ENCODE measurements at places on chromosomes 1 and 21.

- no peak for DNase-seq
Measured at GRCh38 chr1:113813218-113813617, 942 bp upstream of the RSBN1 start.

- no peak for DNase-seq
Measured at GRCh38 chr1:243715285-243715684, 134.8 kb downstream of the AKT3 start.

- DNase-seq, result no peak
Measured at GRCh38 chr1:15850471-15851001, 3.0 kb downstream of the SPEN start.

GRCh38 chr1:23357138-23357908 lies 12.3 kb downstream of the ZNF436 start:
- DNase-seq, result no peak

DNA sequence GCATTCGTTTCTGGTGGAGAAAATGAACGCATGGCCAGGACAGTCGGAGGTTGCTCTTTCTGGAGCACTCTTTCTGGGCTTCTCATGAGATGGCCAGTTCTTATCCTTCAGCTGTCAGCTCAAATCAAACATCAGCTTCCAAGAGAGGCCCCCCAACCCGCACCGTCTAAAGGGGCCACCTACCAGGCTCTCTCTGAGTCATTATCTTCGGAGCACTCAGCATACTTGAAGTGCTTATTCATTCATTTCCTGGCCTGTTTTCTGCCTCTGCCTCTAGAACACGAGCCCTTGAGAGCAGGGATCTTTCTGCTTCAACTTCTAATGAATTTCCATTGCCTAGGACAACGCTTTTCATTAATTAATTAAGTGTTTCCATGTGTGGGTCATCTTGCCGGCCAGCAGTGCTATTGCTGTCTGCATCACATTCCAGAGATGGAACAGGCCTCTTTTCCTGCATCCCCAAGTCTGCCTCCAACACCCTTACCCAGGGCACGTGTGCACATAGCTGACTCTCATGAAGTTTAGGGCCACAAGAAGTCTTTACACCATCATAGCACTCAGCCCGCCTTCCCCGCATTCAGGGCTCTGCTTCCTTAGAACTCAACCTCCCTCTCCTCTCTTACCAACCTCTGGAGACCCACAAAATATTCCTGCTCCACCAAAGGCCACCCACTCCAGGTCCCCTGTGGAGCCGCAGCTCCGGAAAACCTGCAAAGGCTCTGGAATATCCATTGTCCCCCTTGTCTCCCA lies 52.1 kb upstream of the LAPTM5 start:
- DNase-seq, result no peak

DNA sequence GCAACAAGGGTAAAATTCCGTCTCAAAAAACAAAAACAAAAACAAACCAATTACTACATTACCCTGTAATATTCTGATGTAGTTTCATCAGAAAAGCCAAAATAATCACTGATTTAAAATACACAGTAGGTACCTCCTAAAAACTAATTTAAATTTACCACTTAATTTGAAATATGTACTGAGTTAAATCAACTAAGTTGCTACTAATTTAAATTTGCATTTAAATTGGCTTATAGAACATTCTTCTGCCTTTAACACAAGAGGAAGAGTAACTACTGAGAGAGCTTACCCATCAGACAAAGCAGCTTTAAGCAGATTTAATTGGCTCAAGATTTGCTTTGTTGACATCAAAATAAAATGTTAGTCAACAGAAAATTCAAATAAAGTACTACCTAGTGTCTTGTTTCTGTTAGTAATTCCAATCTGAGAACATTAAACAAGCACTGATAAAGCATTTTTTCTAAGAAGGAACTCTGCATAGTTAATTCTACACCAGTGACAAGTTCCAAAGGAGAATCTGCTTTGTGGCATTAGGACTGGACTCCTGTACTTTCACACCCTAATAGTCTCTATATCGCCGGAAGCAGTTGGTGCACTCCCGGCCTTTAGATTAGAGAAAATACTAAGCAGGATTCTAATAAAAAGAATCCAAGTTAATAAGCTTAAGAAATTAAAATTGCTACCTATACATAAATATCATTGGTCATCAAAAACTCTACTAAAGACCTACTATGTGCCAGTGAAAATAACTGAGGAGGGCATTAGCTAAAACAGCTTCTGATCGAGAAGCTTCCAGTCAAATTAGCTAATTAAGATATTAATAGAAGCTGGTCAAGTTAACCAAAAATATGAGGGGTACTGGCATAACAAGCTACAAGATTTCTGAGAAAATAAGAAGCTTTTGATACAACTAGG lies 8.4 kb downstream of the LUZP1 start:
- DNase-seq, result no peak

DNA sequence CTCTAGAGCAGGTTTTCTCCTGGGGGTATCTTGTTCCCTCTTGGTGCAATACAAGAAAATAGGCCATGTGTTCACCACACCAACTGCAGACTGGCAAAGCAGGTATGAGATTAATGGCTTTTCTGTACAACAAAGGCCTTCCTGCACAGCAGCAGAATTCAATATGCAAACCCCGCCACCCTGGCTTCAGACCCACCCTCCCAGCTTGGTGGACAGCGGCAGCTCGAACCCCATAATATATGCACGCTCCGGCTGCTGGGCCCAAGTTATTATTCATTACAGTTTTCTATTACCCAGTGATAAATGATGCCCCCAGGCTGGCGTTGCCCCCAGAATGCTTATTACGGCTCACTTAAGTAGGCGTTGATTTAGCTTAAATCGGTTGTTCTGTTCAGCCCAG lies 144.2 kb downstream of the RRAGC start:
- no peak for DNase-seq

DNA sequence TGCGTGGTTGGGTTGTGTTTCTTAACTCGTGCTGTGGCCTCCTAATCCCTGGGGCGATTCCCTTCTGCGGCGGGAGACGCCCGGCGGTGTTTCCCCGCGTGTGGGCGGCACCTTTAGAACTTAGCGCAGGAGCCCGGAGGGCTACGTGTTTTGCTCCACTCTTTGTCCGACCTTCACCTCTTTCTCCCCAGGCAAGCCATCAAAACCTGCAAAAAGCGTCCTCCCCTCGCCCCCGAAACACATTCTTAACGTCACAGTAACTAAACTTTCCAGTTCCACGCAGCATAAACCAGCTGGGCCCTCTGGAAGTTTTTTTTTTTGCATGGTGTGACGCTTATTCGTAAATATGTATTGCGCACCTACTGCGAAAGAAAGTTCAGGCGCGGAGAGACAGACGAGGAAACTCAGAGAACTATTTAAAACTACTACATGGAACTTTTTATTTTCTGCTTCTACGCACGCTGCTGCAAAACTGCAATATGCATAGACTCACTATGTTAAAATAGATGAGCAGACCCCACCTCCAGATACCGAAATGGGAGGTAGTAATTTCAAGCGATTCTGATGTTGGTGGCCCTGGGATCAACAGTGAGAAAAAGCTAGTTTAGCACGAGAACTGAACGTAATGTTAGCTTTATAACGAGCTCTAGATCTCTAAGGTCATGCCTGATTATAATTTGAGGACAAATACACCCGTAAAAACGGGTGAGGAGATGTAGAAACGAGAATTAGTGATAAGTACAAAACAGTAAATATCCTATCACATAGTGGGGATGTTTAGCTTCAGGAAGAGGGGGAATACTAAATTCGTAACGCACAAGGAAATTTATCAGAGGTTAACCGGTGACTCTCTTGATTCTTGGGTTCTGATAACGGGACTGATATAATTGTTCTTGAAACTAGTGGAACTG lies 920 bp downstream of the MTR start:
- peak; percentile 41 for DNase-seq

GRCh38 chr1:79704067-79704466 lies 697.5 kb upstream of the ADGRL4 start:
- no peak for DNase-seq

DNA sequence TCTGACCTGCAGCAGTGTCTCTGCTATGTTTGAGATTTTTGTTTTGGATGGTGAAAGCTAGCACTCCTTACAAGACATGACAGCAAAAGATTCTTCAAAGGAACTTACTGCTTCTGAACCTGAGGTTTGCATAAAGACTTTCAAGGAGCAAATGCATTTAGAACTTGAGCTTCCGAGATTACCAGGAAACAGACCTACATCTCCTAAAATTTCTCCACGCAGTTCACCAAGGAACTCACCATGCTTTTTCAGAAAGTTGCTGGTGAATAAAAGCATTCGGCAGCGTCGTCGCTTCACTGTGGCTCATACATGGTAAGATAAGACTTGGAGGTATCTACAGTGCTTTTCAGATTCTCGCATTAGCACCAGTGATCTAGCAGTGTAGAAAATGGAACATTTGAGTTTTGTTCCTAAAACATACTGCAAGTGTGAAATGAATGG lies 200.2 kb downstream of the PDE4B start:
- DNase-seq, result no peak

- DNase-seq, result no peak
Measured at GRCh38 chr21:42595283-42596187, 57.9 kb upstream of the PDE9A start.

DNA sequence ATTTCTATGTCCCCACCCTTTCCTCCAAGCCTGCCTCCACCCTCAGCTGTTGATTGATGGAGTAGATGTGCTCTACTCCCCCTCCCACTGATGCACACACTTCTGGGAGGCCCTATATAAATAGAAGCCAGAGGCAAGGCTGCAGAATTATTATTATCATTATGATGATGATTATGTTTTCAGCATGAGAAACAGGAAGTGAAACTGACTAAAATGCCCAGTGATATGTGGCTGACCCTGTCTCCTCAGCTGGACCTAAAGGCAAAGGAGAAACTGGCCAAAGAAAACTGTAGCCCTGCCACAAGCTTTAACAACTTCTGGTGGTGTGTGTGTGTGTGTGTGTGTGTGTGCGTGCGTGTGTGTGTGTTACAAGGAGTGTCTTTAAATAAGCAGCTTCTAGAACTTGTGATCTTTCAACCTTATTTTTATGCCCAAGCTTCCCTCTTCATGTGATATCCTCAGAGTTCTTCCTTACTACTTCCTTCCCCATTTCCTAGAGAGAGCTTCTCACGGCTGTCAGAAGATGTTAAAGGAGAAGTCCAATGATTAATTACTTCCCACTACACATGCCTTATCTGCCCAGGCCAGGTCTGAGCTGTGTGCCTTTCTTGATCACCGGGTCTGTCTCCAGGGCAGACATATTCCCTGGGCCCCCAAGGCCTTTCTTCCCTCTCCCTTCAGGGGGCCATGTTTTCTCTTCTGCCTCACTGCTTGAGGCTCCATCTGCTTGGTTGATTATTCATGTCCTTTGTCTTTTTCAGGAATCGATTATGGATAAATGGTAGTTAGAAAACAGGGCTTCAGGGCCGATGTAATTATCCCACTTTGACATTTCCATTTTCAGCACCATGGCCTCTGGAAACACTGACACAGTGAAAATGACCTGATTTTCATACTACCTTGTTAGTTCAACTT lies 11.6 kb upstream of the MAPKAPK2 start:
- no peak for DNase-seq

- no peak for DNase-seq
Measured at GRCh38 chr1:31040038-31040437, 25.5 kb downstream of the PUM1 start.

GRCh38 chr1:21599402-21599801 lies 69.8 kb downstream of the RAP1GAP start:
- no peak for DNase-seq

DNA sequence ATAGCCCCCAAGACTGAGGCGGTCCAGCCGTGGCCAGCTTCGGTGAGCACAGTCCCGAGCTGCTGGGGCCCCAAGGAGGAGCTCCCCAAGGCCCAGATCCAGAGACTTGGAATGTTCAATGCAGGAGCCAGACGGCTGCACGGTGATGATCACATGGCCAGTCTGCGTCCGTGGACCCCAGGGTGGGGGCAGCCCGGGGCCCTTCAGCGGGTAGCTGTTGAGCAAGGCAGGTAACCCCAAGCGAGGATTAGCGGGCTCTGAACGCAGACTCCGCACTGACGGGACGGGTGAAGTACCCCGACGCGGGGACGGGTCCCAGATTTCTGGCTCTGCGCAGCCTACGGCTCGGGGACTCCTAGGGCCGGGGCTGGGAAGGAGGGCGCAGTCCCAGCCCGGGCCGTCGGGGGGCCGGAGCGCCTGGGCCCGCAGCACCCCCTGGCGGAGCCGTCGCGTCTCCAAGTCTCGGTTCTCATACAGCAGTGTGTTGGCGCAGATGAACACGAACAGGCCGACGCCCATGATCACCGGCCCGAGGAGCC lies 2.7 kb downstream of the TMEM200B start:
- DNase-seq, result peak; percentile 35

DNA sequence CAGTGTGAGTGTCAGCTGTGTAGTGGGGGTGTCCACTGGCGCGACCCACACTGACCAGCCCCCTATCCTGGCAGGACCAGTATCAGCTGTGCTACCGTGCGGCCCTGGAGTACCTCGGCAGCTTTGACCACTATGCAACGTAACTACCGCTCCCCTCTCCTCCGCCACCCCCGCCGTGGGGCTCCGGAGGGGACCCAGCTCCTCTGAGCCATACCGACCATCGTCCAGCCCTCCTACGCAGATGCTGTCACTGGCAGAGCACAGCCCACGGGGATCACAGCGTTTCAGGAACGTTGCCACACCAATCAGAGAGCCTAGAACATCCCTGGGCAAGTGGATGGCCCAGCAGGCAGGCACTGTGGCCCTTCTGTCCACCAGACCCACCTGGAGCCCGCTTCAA lies 28.1 kb upstream of the KDM4A start:
- DNase-seq, result no peak

- DNase-seq, result no peak
Measured at GRCh38 chr1:246907472-246907871, 24.3 kb downstream of the AHCTF1 start.

- no peak for DNase-seq
Measured at GRCh38 chr1:99771513-99771918, 5.1 kb upstream of the FRRS1 start.

GRCh38 chr1:92567211-92567868 lies 80.6 kb upstream of the GFI1 start:
- DNase-seq, result no peak

GRCh38 chr1:19596714-19597495 lies 47.2 kb upstream of the NBL1 start:
- peak; percentile 91 for DNase-seq

DNA sequence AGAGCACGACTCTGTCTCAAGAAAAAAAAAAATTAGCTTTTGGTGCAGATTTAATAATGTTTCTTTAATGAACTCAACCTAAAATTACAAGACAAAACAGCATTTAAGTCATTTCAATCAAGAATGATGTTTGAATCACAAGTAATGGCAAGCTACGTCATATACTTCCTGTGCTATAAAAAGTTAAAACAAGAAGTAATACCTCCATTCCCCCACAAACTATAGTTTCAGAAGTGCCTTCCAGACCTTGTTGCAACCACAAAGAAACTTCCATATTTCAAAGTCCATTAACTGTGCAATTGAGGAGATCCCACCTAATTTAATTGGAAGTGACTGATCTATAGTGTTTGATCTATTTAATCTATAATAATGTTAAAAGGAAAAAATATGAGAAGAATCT lies 15.1 kb downstream of the NRDC start:
- DNase-seq, result no peak

DNA sequence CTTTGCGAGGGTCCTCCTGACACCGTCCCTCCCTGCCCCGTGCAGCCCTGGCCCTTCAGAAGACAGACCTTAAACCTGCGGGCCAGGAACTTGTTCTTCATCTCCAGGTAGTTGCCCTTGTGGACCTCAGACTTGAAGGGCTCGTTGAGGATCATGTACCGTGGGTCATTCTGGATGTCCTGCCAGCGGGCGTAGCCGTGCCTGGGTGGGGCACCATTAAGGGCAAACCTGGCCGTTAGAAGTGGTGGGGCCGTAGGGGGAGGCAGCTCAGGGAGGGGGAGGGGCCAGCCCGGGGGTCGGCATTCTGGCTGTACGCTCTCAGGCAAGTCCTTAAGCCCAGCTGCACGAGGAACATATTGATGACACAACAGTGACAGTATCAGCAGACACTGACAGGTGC lies 64.6 kb downstream of the KCNAB2 start:
- DNase-seq, result no peak

GRCh38 chr1:207202480-207202879 lies 98.4 kb downstream of the C4BPA start:
- DNase-seq, result no peak

All from stimulated activated CD8-positive, alpha-beta memory T cell treated with anti-CD3 and anti-CD28 coated beads, Interleukin-7, amount 100 ng/mL, for 24 hours (primary cell).